ENCODE measurements at places on chromosomes 5 and 9.

GRCh38 chr5:14410394-14411201, 171.0 kb upstream of the OTULINL start:
- no peak for DNase-seq

- no peak for DNase-seq
Observed at GRCh38 chr5:134437340-134437846, 25.7 kb upstream of the CDKN2AIPNL start.

- DNase-seq: no peak
Observed at GRCh38 chr5:14665101-14665822, 744 bp downstream of the OTULIN start.

GRCh38 chr5:58459146-58460001, 512 bp downstream of the PLK2 start:
- no peak for DNase-seq

- DNase-seq: no peak
Observed at GRCh38 chr5:100802208-100802607, 100.9 kb downstream of the ST8SIA4 start.

GRCh38 chr5:57761513-57761912, 278.9 kb upstream of the ACTBL2 start:
- DNase-seq: no peak

GRCh38 chr9:135223831-135224230, 136.4 kb downstream of the OLFM1 start:
- no peak for DNase-seq
